NCI-H2081 treated with DMSO at 0.1 percent for 48 hours (cell line): ENCODE measurements at places on chromosomes 16 and 17.

- DNase-seq: no peak
Measured at GRCh38 chr17:75845058-75845711, 981 bp upstream of the UNC13D start.

- no peak for DNase-seq
Measured at GRCh38 chr16:59411961-59412841, 678.1 kb upstream of the GOT2 start.

- DNase-seq: no peak
Measured at GRCh38 chr17:81994593-81995462, 17.4 kb downstream of the ASPSCR1 start.

DNA sequence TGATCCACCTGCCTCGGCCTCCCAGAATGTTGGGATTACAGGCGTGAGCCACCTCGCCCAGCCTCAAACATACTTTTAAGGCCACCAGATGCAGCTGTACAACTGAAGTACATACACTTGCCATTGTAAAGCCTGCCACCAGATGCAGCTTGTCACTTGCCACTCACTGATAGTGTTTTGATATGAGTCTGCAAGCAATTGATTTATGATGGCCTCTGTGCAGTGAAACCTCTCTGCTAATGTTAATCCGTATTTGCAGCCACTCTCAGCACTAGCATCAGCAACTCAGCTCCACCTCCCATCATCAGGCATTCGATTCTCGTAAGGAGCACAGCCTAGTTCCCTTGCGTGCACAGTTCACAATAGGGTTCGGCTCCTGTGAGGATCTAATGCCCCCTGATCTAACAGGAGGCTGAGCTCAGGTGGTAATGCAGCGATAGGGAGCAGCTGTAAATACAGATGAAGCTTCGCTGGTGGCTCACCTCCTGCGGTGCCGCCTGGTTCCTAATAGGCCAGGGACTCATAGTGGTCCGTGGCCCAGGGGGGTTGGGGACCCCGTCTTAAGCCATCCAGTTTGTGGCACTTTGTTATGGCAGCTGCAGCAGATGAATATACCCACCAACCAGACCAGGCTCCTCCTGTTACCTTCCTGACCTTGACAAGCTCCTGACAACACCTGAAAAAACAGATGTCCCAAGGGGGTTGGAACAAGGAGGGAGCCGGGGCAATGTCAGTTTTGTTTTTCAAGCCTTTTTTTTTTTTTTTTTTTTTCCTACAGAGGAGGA is 1.3 kb upstream of the HERPUD1 start:
- DNase-seq: no peak

DNA sequence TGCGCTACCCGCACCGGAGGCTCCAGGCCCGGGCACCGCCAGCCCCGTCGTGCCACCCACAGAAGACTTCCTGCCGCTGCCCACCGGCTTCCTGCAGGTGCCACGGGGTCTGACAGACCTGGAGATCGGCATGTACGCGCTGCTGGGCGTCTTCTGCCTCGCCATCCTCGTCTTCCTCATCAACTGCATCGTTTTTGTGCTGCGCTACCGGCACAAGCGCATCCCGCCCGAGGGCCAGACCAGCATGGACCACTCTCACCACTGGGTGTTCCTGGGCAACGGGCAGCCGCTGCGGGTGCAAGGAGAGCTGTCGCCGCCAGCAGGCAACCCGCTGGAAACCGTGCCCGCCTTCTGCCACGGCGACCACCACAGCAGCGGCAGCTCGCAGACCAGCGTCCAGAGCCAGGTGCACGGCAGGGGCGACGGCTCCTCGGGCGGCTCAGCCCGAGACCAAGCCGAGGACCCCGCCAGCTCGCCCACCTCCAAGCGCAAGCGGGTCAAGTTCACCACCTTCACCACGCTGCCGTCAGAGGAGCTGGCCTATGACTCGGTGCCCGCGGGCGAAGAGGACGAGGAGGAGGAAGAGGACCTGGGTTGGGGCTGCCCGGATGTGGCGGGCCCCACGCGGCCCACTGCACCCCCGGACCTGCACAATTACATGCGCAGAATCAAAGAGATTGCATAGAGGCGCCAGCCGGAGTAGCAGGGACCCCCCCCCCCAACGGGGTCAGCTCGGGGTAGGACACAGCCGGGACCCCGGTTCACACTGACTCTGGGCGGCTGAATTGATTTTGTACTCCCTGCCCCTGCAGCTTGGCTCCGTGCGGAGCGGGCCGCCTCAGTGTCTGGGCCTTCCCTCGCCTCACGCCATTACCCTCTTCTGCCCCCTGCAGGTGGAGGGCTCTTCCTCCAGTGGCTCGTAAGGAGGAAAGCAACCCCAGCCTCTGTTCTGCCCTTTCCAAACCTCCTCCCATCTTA is 58.5 kb downstream of the TMEM132E start:
- no peak for DNase-seq

DNA sequence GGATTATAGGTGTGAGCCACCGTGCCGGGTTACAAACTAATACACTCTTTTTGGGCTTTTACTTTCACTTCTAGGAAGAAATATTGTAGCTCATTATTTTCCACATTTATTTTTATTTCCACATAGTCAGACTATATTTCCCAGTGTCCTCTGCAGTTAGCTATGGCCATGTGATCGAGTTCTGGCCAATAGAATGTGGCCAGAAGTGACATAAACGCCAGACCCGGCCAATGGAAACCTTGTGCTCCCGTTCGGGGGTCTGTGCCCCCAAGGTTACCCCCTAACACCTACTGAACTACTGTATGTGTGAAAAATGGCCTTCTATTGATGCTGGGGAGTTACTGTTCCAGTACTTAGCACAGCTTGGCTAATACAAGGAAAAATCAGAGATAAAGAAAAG is 13.2 kb upstream of the RPTOR start:
- DNase-seq: no peak
